ENCODE measurements at places on chromosomes 6 and 20.
A peak's percentile ranks its signal among the peaks of the same experiment; 100 is the strongest.

GRCh38 chr6:116398316-116399010 is 27.7 kb downstream of the DSE start:
- no peak for DNase-seq

GRCh38 chr20:2837221-2837960 is 3.1 kb downstream of the PCED1A start:
- no peak for DNase-seq

DNA sequence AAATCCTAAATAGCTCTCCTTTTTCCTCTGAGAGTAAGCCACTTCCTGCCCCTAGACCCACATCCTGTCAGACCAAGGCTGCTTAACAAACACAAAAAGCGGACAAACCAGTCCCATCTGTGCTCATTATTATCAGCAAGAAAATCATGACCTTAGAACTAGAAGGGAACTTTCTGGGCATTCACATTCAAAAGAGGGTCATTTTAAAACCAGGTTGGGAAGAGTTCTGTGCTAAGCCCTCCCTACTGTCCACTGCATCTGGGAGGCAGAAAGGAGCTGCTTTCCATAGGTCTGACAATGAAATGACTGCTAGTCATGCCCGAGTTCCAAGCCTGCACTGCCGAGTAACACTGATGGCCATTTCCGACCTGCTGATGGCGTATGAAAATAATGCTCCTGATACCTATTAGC is 15.4 kb downstream of the EZR start:
- no peak for DNase-seq

GRCh38 chr20:35561671-35562070 is 19.8 kb downstream of the ERGIC3 start:
- no peak for DNase-seq

- DNase-seq = no peak
Observed at GRCh38 chr6:159831373-159831679, 31.2 kb downstream of the PNLDC1 start.

- no peak for DNase-seq
Observed at GRCh38 chr20:40930561-40930960, 98.1 kb upstream of the TOP1 start.

DNA sequence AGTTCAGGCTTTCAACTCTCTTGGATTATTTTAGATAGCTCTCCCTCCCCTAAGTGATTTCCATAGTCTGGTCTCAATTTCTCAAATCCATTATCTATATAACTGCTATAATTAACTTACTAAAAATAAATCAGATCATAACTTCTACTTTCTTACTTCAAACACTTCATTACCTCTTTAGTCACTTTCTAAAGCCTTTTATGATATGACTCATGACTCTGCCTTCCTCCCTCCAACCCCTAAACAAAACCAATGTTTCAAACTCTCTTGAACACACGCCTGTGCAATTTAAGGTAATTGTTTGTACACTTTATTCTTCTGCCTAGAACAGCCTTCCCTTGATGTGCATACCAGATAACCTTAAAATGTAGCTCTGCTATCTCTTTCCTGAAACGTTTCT is 100.5 kb downstream of the LMBRD1 start:
- no peak for DNase-seq

- DNase-seq = no peak
Observed at GRCh38 chr20:376089-376488, 4.5 kb upstream of the TRIB3 start.

DNA sequence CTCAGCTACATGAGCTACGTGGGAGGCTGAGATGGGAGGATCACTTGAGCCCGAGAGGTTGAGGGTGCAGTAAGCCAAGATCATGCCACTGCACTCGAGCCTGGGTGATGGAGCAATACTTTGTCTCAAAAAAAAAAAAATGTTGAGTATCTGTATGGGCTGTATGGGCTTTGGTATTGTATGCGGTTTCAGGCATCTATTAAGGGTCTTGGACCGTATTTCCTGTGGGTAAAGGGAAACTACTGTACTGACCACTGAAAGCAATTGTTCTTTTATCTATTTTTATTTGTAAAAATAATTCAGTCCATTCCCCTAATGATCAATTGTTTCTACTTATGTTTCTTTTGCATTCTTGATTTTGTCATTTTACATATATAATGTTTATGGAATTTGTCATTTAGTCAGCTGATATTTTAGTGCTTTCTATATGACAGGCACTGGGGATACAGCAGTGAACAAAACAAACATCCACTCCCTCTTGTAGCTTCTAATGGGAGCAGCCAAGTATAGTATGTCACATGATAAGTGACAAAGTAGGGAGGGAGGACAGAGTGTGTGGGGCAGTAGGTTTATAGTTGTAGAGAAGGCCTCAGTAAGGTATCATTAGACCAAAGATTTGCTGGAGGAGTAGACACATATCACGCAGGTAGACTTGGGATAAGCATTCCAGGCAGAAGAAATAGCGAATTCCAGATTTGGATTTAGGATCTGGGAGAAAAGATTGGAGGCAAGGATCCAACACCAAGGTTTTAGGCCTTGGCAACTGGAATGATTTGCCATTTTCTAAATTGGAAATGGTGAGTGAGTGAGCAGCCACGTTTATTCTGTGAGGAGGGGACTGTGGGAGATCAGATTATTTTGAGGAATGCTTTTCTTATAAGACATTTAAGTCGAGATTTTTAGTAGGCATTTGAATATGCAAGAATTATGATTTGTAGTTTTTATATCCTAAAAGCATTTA is 6.0 kb downstream of the PCMT1 start:
- no peak for DNase-seq

DNA sequence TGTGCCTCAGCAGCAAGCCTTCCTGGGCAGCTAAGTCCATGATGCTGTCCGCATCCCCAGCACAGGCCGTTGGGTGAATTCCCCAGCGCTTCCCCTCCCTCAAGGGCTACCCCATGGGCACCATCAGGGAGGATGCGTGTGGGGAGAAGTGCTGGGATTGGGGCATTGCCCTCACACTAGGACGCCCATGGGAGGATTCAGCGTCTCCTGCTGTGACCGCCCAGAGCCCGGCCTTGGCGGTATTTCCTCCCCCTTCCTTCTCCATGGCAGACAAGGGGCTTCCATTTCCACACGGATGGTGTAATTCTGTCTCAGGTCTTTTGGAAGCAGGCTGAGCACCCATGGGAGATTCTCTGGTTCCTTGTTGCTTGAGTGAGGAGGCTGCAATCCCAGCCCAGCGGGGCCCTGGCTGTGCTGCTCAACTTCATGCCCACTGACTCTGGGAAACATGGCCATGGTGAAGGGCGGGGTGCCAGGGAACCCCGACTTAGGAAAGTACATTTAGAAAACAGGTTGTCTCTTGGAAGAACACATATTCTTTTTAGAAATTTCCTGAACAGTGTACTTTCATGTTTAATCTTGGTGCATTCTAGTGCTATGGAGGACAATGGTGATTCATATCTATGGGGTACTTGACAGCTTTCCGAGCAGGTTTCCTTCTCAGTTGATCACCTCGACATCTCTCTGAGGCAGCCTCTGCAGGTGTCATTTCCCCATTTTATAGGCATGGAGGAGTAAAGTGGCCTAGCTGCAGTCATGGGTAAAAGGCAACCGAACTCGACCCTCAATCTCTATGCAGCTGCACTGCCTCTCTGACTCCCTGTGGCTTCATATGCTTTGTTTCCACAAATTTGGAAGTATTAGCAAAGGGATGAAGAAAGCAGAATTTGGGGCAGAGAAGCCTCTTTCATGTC is 178.2 kb upstream of the CST7 start:
- DNase-seq = no peak

DNA sequence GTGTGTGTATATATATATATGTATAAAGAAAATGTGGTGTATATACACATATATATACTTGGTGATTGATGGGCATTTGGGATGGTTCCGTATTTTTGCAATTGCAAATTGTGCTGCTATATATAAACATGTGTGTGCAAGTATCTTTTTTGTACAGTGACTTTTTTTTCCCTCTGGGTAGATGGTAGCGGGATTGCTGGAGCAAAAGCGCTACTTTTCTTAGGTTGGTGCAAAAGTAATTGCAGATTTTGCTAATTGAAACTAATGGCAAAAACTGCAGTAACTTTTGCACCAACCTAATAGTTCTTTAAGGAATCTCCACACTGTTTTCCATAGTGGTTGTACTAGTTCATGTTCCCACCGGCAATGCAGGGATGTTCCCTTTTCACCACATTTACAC is 135.4 kb downstream of the AHI1 start:
- DNase-seq = no peak

- DNase-seq = no peak
Observed at GRCh38 chr20:47591231-47591630, 89.5 kb downstream of the NCOA3 start.

DNA sequence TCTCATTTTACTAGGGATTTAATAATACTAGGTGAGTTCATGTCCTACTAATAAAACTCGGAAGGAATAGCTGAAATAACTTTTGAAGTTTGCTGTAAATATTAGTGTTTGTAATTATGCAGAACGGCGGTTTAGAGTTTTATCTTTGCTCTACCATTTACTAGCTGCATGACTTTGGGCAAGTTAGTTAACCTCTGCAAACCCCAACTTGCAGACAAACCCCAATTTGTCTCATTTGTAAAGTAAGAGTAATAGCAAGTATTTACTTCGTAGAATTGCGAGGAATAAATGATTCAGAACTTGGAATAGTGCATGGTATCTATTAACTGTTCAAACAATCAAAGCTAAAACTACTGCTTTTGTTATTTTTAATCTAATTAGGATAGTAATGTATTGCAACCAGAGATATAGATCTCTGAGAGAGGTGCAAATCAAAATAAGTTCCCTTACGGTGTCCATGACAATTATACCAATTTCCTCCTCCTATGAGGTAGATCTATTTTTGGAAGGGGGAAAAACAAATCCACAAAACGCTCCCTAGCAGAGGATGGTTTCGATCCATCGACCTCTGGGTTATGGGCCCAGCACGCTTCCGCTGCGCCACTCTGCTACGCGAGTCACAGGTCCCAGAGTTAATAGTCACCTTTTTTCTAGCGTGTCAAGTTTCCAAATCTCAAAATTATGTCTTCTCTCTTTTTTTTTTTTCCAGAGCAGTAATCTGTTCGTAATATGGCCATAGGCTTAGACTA is 35.1 kb upstream of the BTN3A2 start:
- DNase-seq = peak; percentile 28

DNA sequence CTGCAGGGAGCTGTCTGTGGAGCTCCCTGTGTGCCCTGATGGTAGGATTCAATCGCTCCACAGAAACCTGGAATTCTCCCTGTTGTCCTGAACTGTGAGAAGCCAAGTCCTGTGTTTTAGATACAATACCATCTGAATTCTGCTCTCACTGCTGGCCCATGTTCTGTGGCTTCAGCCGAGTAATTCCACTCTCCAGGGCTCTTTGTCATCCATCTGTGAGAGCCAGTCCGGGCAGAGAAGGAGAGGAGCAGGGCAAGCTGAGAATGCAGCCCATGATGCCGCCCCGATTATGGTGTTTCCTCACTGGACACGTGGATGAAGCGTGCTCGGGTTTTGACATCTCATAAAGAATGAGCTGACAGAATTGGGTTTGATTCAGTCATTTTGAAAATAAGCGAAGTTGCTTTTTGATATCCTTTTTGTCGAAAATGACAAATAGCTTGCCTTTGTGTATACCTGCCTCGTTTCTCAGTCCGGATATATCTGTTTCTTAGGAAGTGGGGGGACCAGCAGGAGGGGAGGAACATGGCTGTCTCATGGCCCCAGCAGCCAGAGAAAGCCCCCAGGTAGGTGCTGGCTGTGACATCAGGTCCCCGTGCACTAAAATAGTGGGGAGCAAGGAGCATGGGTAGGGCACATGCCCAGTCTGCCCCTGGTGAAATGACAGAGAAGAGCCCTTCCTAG is 8.2 kb upstream of the CD93 start:
- DNase-seq = no peak

DNA sequence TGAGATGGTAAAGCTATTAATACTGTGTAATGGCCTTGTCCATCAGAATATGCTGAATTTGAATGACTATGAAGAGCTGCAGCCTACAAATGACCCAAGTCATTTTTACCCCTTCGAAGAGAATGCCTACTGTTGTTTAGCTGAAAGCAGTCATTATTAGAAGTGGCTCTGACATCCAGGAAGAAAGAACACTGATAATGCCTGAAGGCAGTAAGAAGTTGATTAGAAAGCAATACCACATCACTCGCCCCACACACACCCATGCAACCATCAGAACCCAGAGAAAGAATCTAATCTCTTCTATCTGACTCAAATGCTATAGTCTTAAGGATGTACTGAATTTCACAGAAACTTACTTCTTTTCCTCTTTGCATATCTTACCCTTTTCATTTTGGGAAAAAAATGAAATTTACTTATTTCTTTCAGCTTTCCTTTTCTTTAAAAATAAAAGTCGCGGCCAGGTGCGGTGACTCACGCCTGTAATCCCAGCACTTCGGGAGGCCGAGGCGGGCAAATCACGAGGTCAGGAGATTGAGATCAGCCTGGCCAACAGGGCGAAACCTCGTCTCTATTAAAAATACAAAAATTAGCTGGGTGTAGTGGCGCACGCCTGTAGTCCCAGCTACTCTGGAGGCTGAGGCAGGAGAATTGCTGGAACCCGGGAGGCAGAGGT is 61.0 kb downstream of the ARHGAP18 start:
- no peak for DNase-seq

- no peak for DNase-seq
Observed at GRCh38 chr6:116797585-116797984, 31.3 kb downstream of the GPRC6A start.

DNA sequence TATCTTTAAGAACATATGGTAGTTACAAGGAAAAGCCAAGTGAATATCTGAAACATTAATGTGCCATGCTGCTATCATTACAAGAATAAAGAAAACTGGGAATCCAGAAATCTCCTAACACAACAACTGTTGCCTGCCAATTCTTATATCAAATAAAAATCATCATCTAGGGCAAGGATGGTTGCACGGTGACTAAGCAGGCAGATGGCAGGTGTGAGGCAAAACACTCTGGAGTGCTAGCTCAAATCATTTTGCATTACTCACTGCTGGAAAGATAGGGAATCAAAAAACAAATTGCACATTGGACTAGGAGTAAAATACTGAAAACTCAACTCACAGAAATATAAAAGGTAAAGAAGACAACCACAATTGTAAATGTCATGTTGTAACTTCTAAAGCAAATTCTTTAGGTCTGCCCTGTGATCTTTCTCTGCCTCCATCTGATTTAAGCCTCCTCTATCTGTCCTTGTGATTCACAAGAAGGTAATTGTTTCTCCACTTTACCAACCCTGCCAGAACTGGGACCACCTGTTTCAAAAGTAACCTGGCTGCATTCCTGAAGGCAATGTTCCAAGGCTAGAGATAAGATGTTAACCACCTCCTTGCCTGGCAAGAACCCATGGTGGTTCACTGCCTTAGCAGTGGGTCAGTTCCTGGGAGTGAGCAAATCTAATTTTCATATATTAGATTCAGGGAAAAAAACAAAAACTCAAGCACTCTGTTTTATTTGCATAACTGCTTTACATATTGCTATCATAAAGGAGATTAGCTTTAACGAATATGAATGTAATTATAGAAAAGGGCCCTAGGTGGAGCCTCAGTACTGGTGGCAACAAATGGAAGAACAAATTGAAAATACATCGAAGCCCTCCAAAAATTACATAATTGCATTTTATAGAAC is 33.1 kb upstream of the LCA5 start:
- no peak for DNase-seq

GRCh38 chr6:125679128-125679527 is 70.3 kb upstream of the HEY2 start:
- no peak for DNase-seq
